ENCODE measurements at places on chromosomes 2 and 18. TPM values are rescaled to one million over a fixed set of nuclear protein-coding genes. Genes with fewer than 3 reads are reported as not detected.

The SLC16A14 gene
- 13.7 TPM for total RNA-seq

The PRKAG3 gene
- 1.2 TPM for total RNA-seq

The TAF4B gene
- total RNA-seq, result 5.0 TPM

The ABCG8 gene
- not detected for total RNA-seq

The AQP12A gene
- total RNA-seq, result not detected

The TMEM163 gene
- 1.6 TPM for total RNA-seq

DNA sequence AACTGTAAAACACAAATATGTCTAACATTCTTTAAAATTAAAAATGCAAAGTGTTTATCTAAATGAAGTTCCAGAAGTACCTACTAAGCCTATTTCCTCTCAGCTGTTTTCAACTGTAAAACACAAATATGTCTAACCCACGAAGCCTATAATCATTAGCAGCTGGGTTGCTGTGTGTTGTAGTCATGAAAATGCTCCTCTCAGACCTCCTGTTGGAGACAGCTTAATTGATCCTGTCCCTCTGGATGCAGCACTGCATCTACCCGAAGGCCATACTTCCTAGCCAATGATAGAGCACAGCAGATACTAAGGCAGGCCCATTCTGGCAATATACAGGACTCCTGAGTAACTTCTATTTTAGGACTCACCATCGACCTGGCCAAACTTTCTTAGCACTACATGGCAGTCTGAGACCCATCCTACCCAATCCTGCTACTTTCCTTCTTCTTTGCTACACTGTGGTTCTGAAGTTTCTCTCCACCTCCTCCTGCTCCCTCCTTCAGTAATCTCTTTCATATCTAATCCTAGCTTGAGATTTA, 92.5 kb upstream of the RBBP8 start:
- no peak for DNase-seq

GRCh38 chr2:67479261-67479660, 82.1 kb downstream of the ETAA1 start:
- DNase-seq, result no peak

- no peak for DNase-seq
Observed at GRCh38 chr18:26468931-26469340, 79.4 kb downstream of the KCTD1 start.

DNA sequence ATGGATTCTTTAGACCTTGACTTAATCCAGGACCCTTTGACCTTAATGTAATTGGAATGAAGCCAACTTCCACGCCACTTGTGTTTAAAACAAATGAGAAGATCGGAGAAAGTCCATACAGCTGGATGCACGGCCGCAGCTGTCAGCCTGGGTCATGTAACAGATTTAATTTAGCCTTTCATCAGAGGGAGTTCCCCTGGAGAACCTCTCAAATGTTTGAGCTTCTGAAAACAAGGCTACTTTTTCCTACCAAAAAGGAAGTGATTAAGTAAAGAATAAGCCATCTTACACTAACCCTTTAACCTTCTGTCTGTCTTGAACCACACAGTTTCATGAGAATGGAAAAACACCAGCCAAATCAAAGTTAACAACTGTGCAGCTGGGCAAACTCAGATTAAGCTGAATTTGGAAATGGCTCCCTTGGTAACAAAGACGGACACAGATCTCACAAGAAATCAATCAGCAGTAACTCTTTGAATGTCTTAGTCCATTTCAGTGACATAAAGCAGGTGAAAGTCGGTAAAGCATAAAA, 103.6 kb downstream of the DOCK10 start:
- no peak for DNase-seq

- DNase-seq, result no peak
Observed at GRCh38 chr2:128446049-128446873, 127.6 kb upstream of the HS6ST1 start.

- DNase-seq, result no peak
Observed at GRCh38 chr2:193240752-193241151, 1046.0 kb upstream of the TMEFF2 start.

- DNase-seq, result no peak
Observed at GRCh38 chr2:217521820-217522219, 481.0 kb downstream of the TNS1 start.

GRCh38 chr2:84393829-84394228, 65.3 kb downstream of the SUCLG1 start:
- no peak for DNase-seq

DNA sequence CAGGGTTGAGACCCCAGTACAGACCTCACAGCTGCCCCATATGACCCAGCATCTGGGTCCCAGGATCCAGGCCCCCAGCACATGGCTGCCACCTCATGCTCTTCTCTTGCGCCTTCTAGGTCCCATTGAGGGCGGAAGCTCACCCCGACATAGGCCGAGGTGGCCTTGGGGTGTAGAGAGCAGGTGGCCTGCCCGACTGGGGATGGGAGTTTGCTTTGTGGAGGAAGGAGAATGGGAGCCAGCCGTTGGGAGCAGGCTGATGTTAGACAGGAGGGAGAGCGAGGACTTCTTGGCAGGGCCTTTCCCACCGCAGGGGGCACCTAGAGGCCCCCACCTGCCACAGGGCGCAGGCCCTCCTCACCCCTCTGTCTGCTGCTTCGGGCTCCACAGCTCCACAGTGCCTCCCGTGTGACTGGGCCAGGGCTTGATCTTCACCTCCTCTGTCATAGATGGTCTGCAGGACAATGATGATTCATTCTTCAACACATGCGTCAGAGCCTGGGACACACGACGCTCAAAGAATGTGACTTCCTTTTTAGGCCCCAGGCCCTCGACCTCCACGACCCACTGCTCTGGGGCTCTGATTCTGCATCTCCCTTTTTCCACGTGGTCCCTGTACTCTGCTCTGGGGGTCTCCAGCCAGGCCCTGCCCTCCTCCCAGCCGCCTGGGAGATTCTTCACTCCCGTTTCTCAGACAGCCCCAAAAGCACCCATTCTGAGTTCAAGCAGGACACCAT, 86.6 kb upstream of the ODC1 start:
- no peak for DNase-seq

- DNase-seq, result no peak
Observed at GRCh38 chr2:138827426-138828054, 47.4 kb upstream of the NXPH2 start.

- no peak for DNase-seq
Observed at GRCh38 chr2:151843691-151844061, 15.5 kb upstream of the ARL5A start.

DNA sequence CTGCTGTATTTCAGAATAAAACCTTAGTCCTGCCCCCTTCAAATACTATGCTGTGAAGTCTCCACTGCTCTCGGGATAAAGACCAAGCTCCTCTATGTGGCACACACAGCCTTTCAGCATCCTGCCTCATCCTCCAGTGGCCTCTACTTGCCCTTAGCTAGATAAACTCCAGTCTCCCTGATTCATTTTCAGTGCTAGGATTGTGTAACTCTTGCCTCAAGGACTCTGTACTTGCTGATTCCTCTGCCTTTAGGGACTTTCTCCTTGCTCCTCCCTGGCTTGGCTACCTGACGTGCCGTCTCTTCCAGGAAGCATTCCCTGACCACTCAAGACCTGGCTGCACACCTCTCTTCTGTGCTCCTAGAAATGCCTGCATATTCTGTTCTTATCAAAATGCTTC, 416.7 kb downstream of the MTX2 start:
- DNase-seq, result no peak

- no peak for DNase-seq
Observed at GRCh38 chr2:241081643-241082340, 20.3 kb downstream of the MTERF4 start.

DNA sequence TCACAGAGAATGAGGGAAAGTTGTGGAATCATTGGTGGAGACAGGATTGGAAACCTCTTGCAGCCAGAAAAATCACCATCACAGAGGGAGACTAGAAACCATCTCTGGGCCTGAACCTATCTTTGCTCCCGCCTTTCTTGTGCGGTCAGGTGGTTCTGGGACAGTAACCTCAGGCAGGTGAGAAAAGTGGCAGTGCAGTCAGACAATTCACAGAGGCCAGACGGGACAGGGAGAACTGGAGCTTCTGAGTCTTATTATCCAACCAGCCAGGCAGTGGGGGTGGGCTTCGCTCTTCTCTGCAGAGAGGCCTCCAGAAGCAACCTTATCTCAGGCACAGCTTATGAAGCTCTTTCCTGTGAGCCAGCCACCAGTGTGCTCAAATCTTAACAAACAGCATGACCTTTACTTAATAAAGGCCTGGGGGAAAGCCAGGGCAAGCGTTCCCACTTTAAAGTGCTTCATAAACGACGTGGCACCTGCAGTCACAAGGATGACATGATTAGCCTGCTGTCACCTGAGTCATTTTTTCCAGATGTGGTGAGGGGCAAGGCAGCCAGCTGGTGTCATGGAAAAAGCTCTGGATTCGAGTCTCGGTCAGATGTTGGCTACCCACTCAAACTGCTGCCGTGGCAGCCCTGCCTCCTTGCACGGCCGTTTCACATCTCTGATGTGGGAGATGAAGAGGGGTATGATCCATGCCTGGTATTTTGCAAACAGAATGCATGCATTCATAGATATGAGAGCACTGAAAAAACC, 109.7 kb downstream of the B3GNT2 start:
- no peak for DNase-seq

- no peak for DNase-seq
Observed at GRCh38 chr2:195659114-195659513, 2.1 kb downstream of the SLC39A10 start.

DNA sequence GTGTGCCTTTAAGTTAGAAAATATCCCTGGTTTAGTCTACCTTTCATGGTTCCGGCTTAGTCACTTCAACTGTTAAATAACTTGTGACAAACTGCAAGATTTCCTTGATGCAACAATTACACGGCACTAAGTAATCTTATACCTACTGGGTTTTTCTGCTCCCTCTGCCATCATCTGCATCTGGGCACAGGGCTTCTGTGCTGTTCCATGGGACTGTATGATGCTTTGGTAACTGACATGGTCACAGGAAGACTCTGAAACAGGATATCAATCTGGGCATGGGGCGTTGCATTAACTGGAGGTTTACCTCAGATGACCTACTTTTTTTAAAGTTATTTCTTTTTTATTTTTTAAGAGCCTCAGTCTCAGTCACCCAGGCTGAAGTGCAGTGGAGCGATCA, 365.4 kb downstream of the SS18 start:
- no peak for DNase-seq

- no peak for DNase-seq
Observed at GRCh38 chr2:143468341-143468888, 339.2 kb downstream of the ARHGAP15 start.

- DNase-seq, result no peak
Observed at GRCh38 chr2:191835539-191836350, 11.1 kb downstream of the CAVIN2 start.

DNA sequence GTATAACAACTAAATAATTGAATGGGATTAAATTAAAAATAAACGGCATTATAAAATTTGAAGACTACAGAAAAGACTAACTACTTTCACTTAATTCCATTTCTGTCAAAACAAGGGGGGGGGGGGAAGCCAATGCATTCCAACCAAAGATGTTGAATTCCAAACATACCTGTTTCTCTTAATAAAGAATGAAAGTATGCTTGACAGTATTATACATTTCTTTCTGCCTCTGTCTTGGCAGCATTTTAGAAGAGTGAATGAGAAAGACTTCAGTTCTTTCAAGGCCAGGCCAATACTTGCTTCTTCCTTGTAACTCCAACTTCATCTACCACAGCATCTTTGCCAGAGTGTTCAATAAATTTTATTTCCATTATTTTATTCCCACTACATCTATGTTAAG, 65.9 kb downstream of the PDE11A start:
- no peak for DNase-seq

Measured in urinary bladder (tissue), 4 donors.